NCI-H526 (cell line): ENCODE measurements at places on chromosomes 11 and 22.
A peak's percentile ranks its signal among the peaks of the same experiment; 100 is the strongest.

GRCh38 chr11:122811721-122812120 lies 26.6 kb upstream of the CRTAM start:
- DNase-seq: no peak

GRCh38 chr11:69985641-69986439 lies 92.3 kb upstream of the ANO1 start:
- no peak for DNase-seq

DNA sequence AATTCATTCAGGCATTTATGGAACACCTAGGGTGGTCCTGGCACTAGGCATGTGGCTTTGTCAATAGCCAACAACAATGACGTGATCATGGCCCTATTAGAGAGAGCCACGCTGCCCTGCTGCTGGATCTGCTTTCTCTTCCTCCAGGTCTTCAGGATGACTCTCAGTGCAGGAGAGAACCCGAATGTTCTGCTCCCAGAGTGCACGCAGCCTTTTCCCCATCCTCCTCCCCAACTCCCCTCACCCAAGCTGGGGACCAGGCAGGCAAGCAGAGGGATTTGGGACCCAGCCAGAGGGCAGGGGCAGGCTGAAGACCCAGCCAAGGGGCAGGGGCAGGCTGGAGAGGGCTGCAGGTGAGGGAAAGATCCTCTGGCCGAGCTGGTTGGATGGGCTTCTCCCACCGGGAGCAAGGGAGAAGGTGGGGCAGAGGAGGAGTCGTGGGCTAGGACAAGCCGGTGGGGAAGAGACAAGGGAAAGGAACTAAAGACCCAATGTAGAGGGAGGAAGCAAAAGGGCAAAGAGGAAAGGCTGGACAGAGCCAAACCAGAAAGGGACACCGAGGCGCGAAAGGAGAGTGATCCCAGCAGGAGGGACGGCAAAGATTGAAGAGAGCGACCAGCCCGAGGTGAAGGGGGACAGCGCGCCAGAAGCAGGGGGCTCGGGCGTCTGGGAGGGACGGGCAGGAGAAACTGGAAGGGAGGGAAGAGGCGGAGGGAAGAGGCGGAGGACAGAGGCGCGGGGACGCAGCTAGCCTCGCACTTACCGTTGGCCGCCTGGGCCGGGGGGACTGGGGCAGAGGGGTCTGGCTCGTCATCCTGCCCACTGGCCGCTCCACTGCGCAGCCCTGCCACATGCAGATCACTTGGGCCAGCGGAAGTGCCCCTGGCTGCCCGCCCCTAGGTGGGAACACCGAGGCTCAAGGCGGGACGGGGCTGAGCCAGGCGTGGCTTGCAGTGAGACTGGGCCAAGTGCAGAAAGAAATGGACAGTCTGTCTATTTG lies at the start of gene KCTD14:
Gene KCTD14 (minus strand): TSS at position 880 of the 1,000 bp plus-strand sequence. CDS start 27 bp downstream, at position 853.
- no peak for DNase-seq

DNA sequence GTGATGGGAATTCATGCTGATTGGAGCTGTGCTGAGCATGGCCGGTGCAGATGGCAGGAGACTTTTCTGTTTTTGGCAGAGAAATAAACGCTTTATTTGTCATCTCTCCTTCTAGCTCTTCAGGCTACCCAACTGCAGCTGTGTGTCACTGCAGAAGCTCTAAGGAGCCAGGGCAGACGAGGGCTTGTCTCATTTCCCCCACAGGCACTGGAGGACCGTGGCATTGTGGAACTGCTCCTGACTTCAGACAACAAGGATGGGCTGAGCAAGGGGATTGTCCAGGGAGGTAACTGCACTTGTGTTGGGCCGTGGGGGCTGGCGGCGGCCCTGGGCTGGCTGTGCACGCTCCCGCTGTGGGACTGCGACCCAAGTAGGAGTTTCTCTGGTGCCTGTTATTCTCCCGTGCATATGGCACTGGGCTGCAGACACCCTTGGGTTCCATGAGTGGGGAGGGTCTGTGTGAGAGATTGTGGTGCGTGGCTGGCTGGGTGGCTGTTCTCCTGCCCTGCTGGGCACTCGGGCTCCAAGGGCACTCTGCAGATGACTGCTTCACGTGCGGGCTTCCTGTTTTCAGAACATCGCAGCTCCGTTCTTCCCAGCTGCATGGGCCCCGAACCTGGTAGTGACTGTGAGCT lies 27.2 kb downstream of the GLB1L2 start:
- DNase-seq: no peak

DNA sequence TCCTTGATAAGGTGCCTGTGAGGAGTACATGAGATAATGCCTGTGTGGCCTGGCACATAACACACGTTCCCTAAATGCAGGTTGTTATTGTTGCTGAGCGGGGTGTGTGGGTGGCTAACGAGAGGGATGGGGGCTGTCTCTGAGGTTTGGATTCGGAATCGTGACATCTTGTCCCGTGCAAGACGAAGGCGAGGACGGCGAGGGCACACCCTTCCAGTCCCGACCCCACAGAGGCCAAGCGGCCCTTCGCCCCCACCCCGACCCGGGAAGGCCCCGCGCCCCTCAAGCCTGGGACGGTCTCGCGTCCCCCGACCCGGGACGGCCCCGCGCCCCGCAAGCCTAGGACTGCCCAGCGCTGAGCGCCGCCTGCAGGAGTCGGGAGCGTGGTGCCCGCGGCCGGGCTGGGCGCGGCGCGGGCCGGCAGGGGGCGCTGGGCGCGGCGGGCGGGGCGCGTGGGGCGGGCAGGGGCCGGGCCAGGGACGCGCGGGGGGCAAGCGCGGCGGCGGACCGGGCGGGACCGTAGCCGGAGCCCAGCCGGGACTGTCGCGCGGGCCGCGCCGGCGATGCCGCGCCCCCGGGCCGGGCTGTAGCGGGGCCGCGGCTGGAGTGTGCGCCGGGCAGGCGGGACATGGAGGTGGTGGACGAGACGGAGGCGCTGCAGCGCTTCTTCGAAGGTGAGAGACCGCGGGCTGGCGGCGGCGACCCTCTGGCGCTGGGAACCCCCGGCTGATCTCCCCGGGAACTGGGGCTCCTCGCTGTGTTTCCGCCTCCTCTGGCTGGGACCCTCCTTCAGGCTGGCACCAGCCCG lies at the start of gene MYRF:
Gene MYRF (plus strand): TSS at position 520 of the 808 bp plus-strand sequence. CDS start 109 bp downstream, at position 629.
- peak; percentile 74 for DNase-seq

- no peak for DNase-seq
Observed at GRCh38 chr22:49555526-49555925, 272.1 kb downstream of the BRD1 start.

DNA sequence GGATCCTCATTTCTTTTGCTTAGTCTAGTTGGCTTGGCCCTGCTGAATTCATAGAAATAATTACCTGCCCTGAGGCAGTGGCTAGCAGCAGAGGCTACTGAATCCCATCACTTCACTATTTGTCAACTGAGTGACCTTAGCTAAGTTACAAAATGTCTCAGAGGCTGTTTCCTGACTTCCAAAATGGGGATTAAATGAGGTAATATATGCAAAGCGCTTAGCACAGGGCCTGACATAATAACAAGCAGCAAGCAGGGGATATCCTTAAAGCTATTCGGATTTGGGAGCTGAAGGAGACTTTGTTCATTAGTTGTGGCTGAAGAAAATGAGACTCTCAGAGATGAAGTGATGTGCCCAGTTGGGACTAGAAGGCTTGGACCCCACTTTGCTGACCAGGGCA lies 2.8 kb downstream of the NRGN start:
- DNase-seq: peak; percentile 52

GRCh38 chr11:67354075-67355022 lies 1.0 kb upstream of the POLD4 start:
- DNase-seq: peak; percentile 34

GRCh38 chr11:119531056-119531455 lies 108.1 kb upstream of the THY1 start:
- DNase-seq: no peak

GRCh38 chr11:44868021-44868420 lies 82.7 kb downstream of the TP53I11 start:
- no peak for DNase-seq

DNA sequence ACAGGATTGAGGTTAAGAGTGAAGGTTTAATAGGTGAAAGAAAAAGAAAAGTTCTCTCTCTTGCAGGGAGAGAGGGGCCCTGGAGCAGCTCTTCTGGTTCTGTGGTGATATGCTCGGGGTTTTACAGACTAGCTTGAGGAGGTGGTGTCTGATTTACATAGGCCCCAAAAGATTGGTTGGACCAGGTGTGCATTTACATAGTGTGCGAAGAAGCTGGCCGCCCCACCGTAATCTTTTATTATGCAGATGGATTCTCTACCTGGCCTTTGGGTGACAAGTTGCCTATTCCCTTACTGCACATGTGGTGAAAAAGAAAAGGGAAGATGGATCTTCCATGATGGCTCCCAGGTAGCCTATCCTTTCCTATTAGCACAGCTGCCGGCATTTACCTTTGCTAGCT lies 219.9 kb upstream of the GRIA4 start:
- DNase-seq: peak; percentile 35

- no peak for DNase-seq
Observed at GRCh38 chr11:26865703-26866102, 128.2 kb upstream of the FIBIN start.
